ENCODE measurements at places on chromosomes 12 and 14.

DNA sequence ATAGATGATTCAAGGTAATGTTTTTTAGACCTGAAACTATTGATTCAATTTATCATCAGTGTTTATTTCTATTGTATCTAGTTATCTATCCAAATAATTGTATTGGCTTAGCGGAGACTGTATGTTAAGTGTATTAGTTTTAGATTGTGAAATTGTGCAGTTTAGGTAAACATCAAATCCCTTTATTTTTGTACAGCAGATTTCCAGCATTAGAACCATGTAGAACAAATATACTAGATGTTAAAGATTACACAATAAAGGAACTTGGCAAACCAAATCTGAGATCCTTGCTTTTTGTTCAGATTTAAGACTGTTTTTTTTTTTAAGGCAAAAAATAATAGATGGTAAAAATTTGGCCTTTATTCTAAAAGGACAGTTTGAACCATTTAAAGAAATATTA, 39.3 kb downstream of the PPM1A start:
- DNase-seq: no peak

DNA sequence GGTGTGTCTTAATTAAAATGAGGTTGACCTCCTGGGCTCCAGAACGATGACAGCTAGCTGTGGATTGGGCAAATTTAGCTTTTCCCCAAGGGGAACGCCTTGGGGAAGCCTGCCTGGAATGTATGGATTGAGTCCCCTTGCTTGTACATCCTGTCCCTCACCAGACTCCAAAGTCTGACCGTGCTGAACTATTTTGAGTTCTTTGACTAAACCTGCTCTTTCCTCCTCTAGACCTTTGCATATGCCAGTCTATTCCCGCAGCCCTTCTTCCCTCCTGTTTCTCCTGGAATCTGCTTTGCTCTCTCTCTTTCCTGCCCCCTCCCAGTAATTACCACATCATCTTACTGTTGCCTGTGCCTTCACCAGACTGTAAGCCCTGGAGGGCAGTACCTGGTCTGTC, 11.5 kb upstream of the KDM2B start:
- no peak for DNase-seq

DNA sequence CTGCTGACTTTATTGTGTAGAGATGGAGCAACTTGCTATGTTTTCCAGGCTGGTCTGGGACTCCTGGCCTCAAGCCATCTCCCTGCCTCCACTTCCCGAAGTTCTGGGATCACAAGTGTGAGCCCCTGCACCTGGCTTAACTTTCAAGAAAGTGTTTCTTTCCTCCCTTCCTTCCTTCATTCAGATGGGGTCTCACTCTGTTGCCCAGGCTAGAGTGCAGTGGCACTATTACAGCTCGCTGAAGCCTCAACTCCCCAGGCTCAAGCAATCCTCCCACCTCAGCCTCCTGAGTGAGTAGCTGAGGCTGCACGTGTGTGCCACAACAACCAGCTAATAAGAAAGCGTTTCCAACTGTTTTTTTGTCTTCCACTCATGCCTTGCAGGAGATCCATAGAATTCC, 185.6 kb upstream of the AMIGO2 start:
- no peak for DNase-seq

DNA sequence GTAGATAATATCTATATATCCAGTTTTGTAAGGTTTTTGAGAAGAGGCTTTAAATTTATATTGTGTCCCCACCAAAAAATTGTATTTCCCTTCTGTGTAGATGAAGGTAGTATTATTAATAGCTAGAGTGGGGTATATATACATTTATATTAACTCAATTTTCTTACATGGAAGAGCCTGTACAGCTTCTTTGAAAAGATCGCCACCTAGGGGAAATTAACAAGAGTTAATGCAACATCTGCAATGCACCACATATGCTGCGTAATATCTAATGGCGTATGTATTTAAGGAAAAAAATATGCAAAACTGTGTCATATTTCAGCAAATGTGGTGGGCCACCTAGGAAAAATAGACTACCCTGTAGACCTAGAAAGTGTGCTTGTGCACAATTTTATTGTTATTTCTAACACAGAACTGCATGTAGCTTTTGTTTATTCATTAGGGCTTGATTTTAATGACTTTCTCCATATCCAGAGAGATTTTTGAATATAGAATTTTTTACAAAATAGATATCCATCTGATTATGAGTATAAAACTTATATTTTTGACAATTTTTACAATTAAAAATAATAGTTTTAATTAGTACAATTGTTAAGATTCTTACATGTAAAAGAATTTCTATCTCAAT, 14.0 kb downstream of the CCER1 start:
- DNase-seq: no peak
